ENCODE measurements at places on chromosomes 6 and 20.

DNA sequence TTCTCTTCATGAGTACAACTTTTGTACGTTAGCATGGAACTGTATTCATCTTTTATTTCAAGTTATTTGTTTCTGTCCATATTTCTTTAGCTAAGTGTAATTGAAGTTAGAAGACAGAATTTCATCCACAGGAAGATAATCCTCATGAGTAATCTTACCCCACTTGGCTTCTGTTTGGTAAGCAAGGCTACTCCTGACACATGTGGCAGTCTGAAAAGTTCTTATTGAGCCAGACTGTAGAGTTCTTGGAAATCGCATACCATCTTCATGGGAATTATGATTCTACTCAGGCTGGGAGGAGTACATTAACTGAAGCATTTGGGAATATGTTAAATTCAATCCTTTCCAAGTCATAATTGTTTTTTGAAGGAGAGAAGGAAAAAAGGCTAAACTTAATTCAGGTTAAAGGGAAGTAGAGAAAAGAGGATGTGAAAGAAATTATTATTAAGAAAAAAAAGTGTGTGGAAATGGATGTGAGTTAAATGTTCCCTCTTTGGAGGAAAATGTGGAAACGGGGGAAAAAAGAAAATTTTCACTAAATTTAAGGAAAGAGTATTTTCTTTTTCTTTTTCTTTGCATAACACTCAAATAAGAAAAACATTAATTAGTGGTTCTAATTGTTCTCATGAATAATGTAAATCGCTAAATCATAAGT lies 41.5 kb upstream of the TENT5A start:
- DNase-seq = no peak

DNA sequence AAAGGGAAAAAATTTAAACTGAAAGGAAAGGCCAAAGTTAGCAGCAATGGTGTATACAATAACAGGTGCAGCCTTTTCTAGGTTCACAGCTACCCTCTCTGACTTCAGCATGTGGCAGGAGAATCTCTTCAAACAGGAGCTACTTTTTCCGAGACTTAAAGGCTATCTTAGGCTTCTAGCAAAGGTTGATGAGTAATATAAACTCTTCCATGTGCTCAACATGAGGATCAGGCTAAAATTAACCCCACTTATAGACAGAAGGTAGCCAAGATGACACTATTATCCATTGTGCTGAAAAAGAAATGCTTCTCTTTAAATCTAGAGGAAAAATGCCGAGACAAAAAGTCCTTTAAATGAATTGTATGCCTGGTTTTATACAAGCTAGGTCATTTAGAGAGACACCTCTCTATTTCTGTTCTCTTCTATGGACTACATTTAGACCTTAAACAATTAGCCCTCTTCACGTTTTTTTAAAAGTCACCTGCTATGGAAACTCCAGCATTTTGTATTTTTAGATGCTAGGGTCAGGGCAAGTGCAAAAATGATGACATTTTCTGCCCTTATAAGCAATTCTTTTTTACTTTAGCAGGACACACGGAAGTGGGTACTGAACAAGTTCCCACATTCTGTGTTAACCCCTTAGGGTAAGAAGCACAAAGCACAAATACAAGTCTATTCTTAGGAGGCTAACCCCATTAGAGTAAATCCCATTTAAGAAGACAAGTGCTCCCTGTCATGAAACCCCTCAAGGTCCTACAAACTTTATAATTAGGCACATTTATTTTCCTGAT lies 216.8 kb upstream of the CITED2 start:
- no peak for DNase-seq

- DNase-seq = no peak
Observed at GRCh38 chr20:44384423-44385027, 29.0 kb downstream of the HNF4A start.

GRCh38 chr20:20668639-20669038 lies 43.8 kb downstream of the RALGAPA2 start:
- DNase-seq = no peak

- DNase-seq = no peak
Observed at GRCh38 chr6:113586413-113587077, 270.6 kb upstream of the MARCKS start.

- DNase-seq = peak; percentile 34
Observed at GRCh38 chr6:90286884-90287488, 9.7 kb downstream of the BACH2 start.

GRCh38 chr6:14448246-14448645 lies 330.7 kb downstream of the CD83 start:
- no peak for DNase-seq

DNA sequence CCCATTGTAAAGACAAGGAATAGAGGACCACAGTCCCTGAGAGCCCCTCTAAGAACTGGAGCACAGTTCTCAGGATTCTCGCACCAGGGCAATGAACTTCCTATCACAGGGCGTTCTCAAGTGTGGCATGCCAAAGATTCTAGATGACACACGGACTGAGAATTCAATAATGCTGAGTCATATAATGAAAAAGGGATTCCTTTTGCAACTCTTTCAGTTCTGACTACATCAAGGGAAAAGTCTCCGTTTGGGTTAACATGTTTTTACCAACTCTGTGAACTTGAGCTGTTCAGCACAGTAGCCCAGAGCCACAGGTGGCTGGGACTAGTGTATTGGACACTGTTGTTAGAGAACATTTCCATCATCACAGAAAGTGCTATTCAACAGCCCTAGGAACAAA lies 3.4 kb downstream of the MED20 start:
- peak; percentile 95 for DNase-seq

GRCh38 chr20:1943275-1944002 lies 48.2 kb downstream of the SIRPA start:
- DNase-seq = no peak

DNA sequence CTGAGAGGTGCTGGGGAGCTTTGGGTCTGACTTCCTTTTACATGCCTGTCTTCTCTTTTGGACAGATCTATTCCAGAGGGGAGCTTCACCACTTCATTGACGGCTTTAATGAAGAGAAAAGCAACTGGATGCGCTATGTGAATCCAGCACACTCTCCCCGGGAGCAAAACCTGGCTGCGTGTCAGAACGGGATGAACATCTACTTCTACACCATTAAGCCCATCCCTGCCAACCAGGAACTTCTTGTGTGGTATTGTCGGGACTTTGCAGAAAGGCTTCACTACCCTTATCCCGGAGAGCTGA lies 13.1 kb downstream of the PRDM1 start:
- no peak for DNase-seq

- no peak for DNase-seq
Observed at GRCh38 chr20:59300333-59301081, at the start of gene EDN3. TSS of gene EDN3 (plus strand) at chr20:59300611. CDS start at chr20:59300813, 202 bp downstream.

DNA sequence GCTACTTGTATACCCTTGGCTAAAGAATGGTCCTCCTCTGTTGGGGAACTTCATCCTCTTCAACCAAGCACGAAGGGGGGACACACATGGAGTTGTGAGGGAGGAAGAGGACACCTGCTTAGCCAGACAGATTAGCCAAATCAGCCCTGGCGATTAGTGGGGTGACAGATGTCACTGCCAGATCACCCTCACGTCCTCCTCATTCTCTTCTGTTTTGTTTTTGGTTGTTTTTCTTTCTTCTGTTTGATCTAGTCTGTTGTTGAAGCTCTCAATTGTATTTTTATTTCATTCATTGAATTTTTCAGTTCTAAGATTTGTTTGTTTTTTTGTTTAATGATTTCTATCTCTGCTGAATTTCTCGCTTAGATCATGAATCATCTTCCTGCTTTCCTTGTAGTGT lies 27.5 kb upstream of the NKX2-4 start:
- DNase-seq = no peak

- DNase-seq = no peak
Observed at GRCh38 chr20:57879779-57880570, 170.2 kb upstream of the PMEPA1 start.

- no peak for DNase-seq
Observed at GRCh38 chr20:40568200-40568599, 120.8 kb downstream of the MAFB start.

- no peak for DNase-seq
Observed at GRCh38 chr6:53790886-53791285, 3.9 kb upstream of the LRRC1 start.

Data from SW 1271 (cell line).